Panc1 (cell line): ENCODE measurements at places on chromosomes 16 and 17.

DNA sequence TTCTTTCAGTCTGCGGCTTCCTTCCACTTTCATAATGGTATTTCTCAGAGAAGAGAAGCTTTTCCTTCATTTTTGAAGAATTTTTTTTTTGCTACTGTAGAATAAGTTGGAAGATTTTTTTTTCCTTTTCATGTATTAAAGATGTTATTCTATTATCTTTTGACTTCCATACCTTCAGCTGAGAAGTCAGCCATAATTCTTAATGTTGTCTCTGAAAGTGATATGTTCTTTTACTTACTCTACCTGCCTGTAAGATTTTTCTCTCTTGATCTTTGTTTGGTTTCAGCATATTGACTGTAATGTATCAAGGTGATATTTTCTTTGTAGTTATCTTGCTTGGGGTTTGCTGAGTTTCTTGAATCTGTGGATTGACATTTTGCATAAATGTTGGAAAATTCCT is 143.5 kb upstream of the TOX3 start:
- no peak for DNase-seq

- DNase-seq, result no peak
Observed at GRCh38 chr16:735982-736453, 4.8 kb downstream of the CIAO3 start.

GRCh38 chr16:1792836-1793577 is 498 bp downstream of the IGFALS start:
- DNase-seq, result no peak

- DNase-seq, result no peak
Observed at GRCh38 chr17:3448059-3448665, 14.5 kb upstream of the OR1E2 start.

DNA sequence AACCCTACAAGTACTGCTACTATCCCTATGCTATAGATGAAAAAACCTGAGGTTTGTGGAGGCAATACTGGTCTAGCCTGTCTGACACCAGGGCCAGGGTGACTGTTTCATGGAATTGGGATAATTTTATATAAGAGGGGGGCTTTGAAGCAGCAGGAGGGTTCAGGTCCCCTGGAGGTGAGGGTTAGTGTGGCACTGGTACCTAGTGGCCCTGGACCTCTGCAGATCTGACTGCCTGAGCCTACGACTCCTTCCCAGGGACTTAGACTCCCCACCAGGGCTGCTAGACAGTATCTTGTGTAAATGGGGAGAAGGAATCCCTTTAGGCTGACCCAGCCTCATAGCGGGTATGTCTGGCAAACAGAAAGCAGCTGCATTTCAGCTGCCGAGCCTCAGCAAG is 6.8 kb downstream of the ADAP2 start:
- no peak for DNase-seq
